ENCODE measurements at places on chromosomes 12 and 14.

DNA sequence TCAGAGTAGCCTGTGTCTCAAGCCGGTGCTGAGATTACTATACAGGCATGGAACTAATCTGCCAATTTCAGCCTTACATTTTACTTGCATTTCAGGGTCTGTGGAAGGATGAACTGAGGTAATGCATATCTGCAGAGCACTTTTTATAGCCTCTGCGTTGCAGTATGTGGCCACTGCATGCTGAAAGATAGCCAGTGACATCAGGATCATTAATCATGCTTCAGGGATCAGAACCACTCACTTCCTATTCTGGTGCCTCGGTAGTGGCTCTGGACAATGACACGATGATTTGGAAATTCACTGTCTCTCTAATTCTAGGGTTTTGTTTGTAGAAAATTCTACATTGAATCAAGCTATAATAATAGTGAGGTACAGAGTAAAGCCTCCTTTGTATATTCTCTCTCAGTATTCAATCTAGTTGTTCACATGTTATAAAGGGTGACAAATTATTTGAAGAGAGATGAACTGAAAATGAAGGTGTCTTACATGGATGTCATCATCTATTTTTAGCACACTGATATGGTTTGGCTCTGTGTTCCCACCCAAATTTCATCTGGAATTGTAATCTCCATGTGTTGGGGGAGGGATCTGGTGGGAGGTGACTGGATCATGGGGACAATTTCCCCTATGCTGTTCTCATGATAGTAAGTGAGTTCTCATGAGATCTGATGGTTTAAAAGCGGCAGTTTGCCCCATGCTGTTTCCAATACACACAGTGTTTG lies 554.3 kb upstream of the MIS18BP1 start:
- DNase-seq = no peak

GRCh38 chr14:41606282-41606531 lies 469 bp upstream of the LRFN5 start:
- DNase-seq = no peak

- DNase-seq = no peak
Measured at GRCh38 chr12:5114436-5114835, 70.8 kb downstream of the KCNA5 start.

DNA sequence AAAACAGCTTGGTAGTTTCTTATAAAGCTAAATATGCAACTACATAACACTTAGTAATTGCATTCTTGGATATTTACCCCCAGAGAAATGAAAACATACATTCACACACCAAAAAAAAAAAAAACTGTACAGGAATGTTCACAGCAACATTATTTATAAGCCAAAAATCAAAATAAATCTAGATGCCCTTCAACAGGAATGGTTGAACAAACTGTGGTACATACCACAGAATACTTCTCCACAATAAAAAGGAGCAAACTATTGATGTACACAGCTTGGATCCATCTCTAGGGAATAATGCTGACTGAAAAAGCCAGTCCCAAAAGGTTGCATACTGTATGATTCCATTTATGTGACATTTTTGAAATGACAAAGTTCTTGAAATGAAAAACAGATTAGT lies 62.1 kb upstream of the SLC38A4 start:
- no peak for DNase-seq

GRCh38 chr12:5505751-5506150 lies 73.8 kb downstream of the NTF3 start:
- DNase-seq = no peak

DNA sequence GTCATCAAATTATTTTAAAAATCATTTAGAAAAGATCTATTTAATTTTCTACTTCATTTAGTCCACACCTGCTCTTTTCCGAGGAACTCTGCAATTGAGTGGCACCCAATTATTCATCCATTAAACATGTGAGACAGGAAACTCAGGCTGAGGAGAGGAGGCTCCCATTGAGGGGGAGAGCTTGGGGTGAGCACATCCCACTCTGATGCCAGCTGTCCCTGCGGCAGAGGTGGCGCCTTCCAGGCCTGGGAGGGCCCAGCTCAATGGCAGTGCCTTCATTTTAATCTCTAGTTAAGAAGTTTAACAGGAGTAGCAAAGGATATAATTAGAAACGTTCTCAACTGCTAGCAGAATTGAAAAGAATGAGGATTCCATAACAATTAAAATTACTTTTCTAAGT lies 92.0 kb downstream of the ITPR2 start:
- DNase-seq = no peak

- DNase-seq = no peak
Measured at GRCh38 chr12:14185427-14186192, 179.9 kb upstream of the ATF7IP start.

DNA sequence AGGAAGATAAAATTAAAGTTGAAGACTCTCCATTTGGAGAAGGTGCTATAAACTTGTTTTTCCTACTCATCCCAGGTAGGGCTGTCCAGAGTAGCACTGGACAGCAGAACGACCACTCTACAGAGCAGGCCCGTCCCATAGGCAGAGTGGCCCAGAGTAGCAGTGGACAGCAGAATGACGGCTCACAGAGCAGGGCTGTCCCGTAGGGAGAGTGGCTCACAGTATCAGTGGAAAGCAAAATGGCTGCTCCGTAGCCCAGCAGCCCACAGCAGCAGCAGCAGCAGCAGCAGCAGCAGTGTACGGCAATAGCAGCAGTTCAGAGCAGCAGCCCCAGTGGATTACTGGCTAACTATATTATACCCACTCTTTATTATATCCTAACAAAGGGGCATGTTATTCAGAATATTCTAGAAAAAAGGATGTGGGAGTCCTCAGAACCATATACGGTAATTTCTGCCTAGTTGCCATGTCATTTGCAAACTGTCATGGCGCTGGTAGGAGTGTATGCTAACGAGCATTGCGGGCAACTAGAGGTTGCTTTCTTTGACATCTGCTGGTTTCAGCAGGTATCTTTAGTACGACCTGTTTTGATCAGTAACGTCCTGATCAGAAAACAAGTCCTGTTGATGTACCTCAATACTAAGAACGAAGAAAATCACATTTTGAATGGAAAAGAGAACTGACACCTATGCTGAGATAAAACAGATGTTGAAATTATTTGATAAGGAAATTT lies 567.3 kb downstream of the SLC16A7 start:
- no peak for DNase-seq

- DNase-seq = no peak
Measured at GRCh38 chr12:102022286-102022685, 39.5 kb downstream of the WASHC3 start.

DNA sequence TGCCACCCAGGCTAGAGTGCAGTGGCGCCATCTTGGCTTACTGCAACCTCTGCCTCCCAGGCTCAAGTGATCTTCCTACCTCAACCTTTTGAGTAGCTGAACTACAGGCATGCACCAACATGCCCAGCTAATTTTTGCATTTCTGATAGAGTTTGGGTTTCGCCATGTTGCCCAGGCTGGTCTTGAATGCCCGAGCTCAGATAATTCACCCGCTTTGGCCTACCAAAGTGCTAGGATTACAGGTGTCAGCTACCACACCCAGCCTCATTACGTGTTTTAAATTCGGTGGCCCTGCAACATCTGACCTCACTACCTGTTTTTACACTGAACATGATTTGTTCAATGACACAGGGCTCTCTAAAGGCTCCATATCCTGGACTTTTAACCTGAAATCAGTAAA lies 22.9 kb upstream of the RDH16 start:
- no peak for DNase-seq

DNA sequence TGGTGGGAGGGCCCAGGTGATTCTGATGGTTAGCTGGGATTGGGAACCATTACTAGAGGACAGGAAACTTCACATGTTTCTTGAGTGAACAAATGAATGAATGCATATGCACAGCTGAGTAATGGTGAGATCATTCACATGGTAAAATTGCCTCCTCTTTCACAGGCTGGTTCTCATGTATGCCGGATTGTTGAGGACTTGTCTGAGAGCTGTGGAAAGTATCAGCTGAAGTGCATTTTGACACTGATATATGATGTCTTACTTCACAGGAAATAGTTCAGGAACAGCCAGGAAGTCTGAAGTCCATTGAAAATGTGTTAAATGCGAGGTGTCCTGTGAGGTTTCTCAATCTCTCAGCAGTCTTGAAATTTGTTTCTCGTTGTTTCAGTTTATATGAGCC lies 77.6 kb upstream of the DACT1 start:
- DNase-seq = no peak

- DNase-seq = no peak
Measured at GRCh38 chr12:68468036-68468435, 135.9 kb upstream of the MDM1 start.

DNA sequence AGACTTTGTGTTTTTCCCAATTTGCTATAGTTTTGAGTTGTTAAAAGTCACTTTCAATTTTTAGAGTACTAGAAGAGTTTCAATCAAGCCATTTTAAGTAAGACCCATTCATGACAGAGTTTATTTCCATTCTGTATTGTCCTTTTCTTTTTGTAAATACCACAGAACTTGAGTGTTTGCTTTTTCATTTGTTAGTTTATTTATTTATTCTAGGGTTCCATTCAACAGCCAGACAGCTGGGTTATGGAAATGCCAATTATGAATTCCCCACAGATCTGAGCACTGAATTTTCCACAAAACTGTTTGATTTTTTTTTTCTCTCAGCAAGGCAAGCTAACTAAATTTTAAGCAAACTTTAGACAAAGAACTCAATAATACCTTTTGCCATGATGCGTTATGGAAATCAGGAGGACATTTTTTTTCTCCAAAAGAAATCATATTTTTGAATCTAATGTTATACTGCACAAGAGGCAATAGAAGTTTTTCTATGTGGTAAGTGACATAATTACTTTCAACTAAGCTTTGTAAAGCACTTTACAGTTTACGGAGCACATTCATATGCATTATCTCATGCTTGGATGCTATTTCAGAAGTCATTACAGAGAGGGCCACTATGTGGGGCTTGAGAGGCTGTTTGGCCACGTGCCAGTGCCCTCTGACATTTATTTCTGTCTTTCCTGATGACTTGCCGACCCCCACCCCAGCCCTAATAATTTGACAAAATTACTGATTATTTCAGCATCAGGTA lies 181.5 kb downstream of the VRK1 start:
- no peak for DNase-seq

- DNase-seq = no peak
Measured at GRCh38 chr12:122732170-122732569, 1.5 kb upstream of the HCAR1 start.

GRCh38 chr12:122968104-122968503 lies 1.8 kb upstream of the ABCB9 start:
- DNase-seq = no peak

GRCh38 chr12:25615119-25615518 lies 62.0 kb upstream of the LMNTD1 start:
- DNase-seq = no peak

GRCh38 chr12:95834572-95834971 lies 24.2 kb upstream of the SNRPF start:
- DNase-seq = no peak

DNA sequence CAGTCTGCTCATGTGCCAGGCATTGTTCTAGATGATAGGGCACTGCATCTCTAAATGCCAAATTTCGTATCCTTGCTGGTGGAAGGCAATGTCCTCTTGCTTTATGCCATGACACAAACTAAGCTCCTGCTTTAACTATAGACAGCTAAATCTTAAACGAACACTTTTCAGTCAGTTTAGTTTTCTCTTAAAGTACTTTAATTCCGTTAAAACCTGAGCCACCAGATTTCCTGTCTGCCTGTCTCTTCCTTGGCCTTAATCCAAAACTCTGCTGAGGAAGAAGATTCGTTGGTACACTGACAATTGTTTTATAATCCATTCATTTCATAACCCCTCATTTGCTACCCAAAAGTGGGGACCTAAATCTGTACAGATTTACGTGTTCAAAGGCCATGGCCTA lies 194.4 kb upstream of the BCL2L14 start:
- no peak for DNase-seq

GRCh38 chr12:93773122-93773871 lies 96.1 kb downstream of the CRADD start:
- no peak for DNase-seq

DNA sequence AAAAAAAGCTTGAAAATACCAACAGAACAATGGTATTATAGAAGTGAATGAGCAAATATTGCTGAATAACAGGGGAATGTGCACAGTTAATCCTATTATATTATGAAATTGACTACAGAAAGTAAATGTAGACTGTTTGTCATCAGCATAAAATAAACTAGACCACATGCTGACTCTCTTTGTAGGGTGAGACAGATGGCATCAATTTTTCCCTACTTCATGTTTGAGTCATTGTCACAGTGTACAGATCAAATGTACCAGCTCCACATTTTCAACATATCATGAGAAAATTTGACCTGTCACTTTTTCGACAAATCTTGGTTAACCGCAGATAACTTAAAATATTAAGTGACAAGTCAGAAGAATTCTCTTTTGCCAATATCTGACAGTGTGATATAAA lies 421.0 kb downstream of the RPL10L start:
- DNase-seq = no peak

DNA sequence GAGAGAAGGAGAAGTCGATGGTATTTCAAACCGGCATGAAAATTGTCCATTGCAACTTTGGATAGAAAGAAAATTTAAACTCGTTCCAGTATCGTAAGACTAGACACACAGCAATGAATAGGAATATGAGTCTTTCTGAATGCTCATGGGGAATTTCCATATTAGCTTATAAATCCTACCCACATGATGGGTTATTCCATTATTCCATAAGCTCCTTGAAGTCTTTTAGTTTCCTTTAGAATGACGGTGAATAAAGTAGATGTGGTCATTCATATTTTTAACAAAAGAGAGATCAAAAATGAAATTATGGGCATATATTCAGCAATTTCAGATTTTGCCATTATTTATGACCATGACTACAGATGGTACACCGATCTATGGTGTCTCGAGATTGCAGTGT lies 163.4 kb upstream of the HMGA2 start:
- DNase-seq = no peak

- no peak for DNase-seq
Measured at GRCh38 chr12:26239122-26239851, 43.9 kb downstream of the SSPN start.

DNA sequence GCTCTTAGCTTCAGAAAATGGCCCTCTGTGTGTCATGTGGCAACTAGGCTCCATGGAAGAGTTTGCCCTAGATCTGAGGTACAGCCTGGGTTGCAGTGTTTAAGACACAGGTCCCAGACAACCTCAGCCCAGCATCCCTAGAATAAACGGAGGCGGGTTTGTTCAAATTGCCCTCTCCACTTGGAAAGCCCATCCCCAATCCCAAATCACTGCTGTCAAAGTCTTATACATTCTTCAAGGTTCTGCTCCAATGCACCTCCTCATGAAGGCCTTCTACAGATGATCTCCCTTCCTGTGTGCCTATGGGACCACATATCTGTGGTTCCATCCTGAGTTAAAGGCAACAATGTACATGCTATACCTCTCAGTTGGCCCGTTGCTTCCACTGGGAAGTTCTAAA lies 289.8 kb downstream of the DPF3 start:
- no peak for DNase-seq

Measured in activated T-helper 1 cell treated with anti-CD3 and anti-CD28 coated beads, Interleukin-2, amount 50 U/mL, for 16 hours (primary cell).